ENCODE measurements at places on chromosomes 7 and 10.

DNA sequence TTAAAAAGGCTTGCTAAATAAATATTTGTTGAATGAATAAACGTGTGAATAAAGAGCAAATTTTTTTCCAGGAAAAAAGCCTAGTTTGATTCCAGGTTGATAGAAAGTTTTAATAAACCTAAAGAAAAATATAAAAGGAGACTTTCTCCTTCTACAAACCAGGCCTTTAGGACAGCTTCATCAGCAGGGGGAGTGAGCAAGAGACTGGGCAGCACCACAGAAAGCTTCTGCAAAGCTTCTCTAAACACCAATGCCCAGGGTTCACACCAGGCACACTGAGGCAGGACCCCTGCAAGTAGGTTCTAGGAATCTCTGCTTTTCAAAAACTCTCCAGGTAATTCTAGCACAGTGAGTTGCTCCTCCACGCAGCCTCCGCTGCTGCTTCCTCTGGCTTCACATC, 66.4 kb upstream of the SEC61G start:
- no peak for DNase-seq

DNA sequence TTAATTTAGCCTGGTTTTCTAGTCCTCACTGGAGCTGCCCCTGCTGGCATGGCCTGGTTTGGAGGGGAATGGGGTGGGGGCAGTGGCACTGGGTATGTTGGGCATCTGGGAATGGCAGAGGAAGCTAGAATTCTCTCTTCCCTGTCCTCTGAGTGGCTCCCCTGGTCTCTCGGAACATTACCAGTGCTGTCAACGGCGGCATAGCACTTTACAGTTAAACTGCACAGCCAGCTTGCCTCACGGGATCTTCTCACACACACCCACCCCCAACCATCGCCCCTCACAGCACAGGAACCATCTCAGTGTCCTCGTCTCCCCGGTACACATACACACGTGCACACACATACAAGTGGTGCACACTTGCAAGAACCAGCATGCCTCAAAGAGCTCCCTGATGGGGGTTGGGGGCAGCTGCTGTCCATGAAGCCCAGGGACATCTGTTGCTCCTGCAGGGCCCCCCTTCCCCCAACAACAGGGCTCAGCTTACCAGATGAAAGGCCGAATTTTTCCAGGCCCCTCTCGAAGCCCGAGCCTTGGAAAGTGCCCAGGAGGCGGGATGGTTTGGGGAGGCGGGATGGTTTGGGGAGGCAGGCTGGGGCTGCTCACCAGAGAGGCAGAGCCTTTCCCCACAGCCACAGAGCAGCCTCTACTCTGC, 41.0 kb downstream of the TSPAN15 start:
- DNase-seq = no peak

GRCh38 chr7:13577566-13578145, 411.8 kb downstream of the ETV1 start:
- DNase-seq = no peak

DNA sequence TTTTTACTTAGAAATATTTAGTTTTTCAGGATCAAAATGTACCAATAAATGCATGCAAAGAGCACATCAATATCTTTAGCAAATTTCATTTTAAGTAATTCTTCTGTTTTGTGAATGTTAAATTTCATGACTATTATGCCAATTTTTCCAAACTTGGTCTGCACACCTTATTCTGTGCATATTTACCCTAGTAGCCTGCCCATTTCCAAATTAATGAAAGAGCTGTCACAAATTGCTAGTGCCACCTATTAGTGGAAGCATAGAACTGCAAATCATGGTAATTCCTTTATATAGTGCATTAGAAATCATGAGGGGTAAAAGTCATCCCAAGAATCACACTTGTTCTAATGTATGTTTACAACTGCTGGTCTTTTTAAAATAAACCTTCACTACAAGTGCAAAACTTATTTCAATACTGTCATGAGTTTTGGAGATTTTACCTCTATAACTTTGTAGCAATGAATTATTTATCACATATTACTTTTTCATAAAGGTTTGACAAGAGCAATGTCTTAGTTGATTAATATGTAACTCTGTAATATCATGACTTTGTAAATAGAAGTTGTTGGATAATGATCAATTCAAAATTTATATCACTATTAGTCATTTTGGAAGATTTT, 5.7 kb downstream of the SEMA3A start:
- no peak for DNase-seq

DNA sequence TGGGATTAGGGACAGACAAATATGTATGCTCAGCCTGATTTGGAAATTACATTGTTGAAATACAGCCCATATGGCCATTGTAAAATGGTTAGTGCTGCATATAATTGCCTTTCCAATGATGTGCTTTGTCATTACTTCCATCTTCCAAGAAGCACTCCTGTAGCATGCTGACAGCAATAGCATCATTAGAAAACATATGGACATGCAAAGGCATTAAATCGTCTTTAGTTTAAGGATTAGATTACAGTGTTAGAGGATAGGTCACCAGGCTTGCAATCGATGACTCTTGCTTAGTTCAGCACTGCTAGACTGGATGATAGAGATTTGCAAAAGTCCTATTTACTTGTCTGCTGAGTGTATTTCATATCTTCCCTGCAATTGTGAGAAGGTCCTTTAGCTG, 17.4 kb downstream of the AUTS2 start:
- DNase-seq = no peak

GRCh38 chr7:155483245-155483644, 25.3 kb downstream of the EN2 start:
- DNase-seq = no peak

DNA sequence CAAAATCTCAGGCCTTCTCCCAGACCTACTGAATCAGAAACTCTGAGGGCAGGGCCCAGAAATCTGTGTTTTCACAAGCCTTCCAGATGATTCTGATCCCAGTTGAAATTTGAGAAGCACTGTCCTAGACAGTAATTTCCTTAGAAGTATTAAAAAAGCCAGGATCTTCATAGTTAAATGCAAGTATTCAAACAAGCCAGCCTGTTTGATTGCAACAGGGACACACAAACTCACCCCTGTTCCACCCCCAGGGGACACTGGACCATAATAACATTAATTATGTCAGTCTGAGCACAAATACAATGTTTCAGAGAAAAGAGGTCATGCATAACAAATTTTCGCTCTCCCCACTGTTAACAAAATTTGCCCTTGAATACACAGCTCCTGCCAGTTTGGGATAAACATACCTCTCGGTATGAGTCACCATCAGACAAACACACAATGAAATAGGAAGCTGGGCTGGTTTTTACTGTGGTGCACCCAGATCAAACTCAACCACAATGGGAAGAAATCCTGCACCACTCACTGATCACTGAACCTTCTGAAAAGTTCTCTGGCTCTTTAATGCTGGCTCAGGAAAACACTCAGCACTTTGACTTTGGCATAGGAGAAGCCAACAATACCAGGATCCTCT, 34.3 kb downstream of the ABLIM1 start:
- no peak for DNase-seq

GRCh38 chr7:158539711-158540146, 47.9 kb downstream of the PTPRN2 start:
- DNase-seq = no peak

DNA sequence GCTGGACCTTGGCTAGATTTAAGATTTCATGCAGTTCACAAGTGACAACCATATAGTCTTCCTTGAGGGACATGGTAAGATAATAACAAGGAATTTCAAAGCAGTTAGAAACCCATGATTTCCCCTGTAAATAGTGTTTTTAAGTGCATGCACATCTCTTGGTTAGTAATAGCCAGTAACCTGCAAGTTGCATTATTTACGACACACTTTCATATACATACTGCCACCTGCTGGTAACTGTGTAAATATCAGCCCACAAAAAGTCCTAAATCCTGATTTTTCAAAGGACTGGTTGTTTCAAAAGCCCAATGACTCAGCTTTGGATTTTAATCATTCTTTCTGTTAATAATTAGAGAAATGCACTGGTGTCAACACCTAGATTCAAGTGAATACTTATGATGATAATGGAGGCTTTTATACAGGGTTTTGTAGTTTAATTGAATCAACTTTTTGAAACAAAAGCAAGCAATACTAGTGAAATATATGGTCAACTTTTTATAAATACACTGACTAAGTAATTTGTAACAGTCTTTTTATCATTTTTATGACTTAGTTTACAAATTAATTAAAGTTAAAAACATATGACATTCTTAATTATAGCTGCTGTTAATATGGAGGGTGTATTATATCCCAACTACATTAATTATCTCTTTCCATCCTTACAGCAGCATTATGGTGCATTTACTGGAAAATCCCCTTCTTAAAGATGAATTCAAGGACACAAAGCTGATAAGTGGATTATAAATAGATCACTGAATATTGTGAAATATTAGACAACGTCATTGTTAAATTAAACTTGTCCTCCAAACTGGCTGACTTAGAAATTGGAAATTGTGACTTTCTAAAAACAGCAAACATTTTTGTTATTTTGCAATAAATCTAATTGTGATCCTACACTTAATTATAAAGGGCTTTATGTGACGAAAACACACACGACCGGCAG, 367.7 kb upstream of the SEMA3D start:
- DNase-seq = no peak

- no peak for DNase-seq
Measured at GRCh38 chr7:117072620-117073118, 119.4 kb downstream of the ST7 start.

GRCh38 chr7:28166982-28167715, 13.4 kb downstream of the JAZF1 start:
- DNase-seq = no peak

- DNase-seq = no peak
Measured at GRCh38 chr7:11557627-11558026, 274.4 kb downstream of the THSD7A start.

DNA sequence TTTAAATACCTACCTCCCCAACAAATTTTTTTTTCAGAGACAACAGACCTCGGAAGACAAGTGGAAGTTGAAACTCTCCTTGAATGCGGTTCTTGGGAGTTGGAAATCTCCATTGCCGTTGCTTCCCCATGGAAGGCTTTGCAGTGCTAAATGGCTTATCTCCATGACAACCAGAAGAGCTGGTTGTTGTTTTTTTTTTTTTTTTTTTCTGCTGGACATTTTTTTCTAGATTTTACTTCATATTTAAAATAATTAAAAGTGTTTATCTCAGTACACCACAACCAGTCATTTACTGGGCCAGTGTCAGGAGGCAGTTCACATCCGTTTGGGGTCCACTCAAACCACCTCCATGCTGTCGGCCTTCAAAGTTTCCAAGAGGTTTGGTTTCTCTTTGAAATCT, 348.5 kb upstream of the PRKCQ start:
- DNase-seq = no peak

GRCh38 chr7:114979388-114979787, 57.5 kb downstream of the MDFIC start:
- DNase-seq = no peak

DNA sequence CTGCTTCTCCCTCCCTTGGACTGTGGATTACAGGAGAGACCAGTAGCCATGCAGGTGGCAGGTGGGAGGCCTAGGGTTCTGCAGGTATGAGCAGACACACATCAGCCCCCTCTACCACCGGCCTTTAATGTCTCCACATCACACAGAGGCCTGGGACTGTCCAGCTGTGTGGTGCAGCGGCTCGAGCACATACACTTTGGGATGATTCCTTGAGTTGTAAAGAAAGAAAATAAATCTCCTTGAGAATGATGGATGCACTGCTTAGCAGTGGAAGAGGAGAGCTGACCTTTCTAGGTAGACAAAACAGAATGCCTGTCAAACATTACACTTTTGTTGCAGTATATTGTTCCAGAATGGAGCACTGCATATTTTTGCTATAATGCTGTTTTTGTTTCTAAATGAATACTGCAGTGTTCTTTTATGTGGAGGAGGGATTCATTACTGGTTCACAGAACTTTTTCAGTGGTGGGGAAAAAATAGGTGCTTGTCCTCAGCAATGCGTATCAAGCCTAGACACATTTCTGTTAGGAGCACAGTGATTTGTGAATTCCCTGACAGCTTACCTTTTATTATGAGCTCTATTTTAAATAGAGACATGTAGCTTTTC, 66.0 kb downstream of the PTPRE start:
- no peak for DNase-seq

DNA sequence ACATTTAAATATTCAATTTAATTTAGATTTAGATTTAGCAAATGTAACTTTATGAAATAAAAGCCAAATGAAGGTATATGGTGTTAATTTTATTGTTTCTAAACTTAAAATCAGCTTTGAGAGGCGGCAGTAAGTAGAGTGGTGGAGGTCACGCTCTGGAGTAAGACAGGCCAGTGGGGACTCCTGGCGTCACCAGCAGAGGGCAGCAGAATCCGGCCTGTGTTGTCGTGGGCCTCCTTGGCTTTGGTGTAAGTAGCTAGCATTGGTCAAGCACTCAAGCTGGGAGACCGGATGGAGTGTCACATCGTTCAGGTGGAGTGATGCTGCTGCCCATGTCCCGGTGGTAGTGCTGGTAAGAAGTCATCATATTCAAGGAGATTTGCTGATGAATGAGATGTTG, 98.7 kb upstream of the DNAJB6 start:
- no peak for DNase-seq

DNA sequence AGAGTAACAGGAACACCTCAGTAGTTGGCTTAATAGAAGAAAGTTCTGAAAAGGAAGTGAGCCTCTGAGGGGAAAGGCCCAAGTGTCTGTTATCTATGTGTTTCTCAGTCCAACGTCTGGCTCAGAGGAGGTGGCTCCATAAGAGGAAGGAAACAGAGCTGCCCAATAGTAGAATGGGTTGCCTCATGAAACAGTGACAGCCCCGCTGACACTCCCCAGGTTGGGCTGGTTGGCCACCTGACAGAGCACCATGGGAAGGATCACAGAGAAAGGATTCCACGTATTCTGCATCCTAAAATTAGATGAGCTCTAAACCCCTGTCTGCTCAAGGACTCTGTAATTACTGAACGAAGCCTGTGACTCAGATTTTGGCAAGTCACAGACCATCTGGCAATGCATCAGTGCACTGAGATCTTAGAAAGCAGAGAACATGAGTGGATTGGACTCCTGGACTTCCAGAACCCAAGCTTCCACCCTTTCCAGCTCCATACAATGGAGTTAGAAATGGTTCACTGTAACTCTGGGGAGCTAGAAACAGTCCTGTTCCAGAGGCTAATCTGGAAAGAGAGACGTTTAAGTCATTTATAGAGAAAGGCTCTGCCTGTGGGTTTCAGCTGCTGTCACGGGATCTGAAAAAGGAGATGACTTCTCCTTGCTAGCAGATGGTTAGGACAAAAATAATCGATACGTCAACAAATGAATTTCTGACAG, 2.9 kb downstream of the PKD2L1 start:
- DNase-seq = no peak

- DNase-seq = no peak
Measured at GRCh38 chr7:140667476-140667875, 5.3 kb upstream of the ADCK2 start.

DNA sequence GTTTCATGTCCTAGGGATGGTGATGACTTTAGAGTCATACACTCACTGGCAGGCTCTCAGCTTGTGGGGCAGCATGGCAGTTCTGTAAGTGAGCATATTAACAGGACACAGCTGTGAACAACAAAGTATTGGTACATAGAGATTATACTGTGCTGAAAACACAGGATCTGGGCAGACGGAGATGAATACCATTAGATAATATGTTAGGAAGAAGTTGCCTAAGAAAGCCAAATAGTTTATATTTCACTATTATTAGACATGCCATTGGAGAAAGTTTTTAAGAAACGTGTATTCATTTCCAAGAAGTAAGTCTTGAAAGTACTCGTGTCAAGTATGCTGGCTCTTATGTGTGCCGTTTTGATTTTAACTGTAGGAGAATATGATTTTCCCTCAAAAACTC, 274.5 kb downstream of the INHBA start:
- DNase-seq = no peak

GRCh38 chr7:118184565-118184940, 589 bp downstream of the LSM8 start:
- DNase-seq = no peak

All from stimulated activated CD4-positive, alpha-beta T cell treated with anti-CD3 and anti-CD28 coated beads, Interleukin-4, amount 100 ng/mL, for 48 hours (primary cell).